ENCODE measurements at places on chromosomes 7 and 10.

- DNase-seq: no peak
These were observed 69.4 kb upstream of the SHH start for GRCh38 chr7:155881471-155882350.

DNA sequence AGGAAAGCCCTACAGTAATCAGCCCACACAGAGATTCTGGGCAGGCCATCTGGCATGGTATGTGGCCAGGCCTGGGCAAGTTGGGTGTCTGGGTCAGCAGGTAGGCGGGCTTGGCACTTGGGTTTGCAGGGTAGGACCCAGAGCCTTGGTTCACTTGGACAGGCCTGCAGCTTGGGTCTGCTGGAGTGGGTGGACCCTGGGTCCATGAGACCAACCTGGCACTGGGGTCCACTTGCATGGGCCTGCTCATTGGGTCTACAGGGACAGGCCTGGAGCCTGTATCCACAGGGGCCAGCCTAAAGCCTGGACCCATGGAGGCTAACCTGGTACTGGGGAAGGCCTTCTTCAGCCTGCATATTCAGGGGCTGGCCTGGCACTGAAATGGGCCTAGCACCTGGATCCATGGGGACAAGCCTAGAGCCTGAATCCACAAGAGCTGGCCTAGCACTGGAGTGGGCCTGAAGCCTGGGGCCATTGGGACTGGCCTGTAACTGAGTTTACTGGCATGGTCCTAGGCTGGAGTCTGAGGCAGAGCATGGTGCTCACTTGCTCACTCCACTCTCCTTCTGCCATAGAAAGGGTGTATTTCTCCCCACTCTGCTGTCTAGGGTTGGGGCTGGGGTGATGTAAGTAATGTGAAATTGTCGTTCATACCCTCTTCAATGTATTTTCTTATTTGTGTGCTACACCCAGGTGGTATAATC, 315.0 kb downstream of the AHR start:
- DNase-seq: no peak

GRCh38 chr10:113118882-113119281, 168.8 kb downstream of the TCF7L2 start:
- no peak for DNase-seq

- DNase-seq: peak; percentile 95
These were observed 127.8 kb downstream of the ICA1 start for GRCh38 chr7:8134089-8134733.

DNA sequence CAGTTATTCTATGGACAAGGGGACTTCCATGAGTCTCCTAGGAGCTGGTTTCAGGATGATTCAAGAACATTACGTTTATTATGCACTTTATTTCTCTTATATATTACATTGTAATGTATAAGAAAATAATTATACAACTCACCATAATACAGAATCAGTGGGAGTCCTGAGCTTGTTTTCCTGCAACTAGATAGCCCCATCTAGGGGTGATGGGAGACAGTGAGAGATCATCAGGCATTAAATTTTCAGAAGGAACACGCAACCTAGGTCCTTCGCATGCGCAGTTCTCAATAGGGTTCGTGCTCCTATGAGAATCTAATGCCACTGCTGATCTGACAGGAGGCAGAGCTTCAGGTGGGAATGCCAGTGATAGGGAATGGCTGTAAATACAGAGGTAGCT, 137.9 kb downstream of the ANKRD30A start:
- DNase-seq: no peak

- no peak for DNase-seq
These were observed 6.5 kb downstream of the SAMD8 start for GRCh38 chr10:75117995-75118394.

GRCh38 chr10:119526621-119527592, 15.6 kb downstream of the RGS10 start:
- no peak for DNase-seq

DNA sequence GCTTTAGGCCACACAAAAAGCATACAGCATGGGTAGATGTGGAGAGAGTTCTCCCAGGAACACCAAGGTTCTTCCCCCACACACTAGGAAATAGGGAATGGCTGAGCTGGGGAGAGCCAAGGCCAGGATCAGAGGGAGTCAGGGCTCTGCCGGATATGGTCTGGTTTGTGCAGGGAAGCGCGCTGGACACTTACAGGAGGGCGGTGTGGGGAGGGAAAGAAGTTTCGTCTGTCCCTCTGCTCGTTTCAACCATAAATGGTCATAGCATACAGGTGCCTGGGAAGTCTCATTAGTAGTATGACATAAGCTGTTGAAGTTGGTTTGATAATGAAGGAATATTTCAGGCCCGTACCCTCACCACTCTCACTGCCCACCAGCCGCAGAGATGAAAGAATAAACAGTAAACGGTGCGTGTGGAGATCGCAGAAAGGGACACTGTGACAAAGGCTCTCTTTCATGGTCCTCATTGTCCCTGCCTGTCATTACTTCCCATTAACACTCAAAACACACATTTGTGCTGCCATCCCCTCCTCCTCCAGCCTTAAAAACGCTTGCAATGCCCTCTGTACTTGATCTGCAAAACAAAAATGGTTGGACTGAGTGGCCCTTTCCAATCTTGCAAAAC, 207.2 kb downstream of the CELF2 start:
- DNase-seq: no peak

GRCh38 chr10:112973805-112974204, 23.8 kb downstream of the TCF7L2 start:
- no peak for DNase-seq

- DNase-seq: peak; percentile 81
These were observed 21.5 kb downstream of the RBM33 start for GRCh38 chr7:155665957-155666287.

GRCh38 chr10:93967756-93968155, 26.0 kb upstream of the PLCE1 start:
- no peak for DNase-seq

GRCh38 chr10:85642421-85643170, 724.0 kb downstream of the GRID1 start:
- DNase-seq: peak; percentile 99

GRCh38 chr10:111087968-111088505, 11.2 kb downstream of the ADRA2A start:
- no peak for DNase-seq

DNA sequence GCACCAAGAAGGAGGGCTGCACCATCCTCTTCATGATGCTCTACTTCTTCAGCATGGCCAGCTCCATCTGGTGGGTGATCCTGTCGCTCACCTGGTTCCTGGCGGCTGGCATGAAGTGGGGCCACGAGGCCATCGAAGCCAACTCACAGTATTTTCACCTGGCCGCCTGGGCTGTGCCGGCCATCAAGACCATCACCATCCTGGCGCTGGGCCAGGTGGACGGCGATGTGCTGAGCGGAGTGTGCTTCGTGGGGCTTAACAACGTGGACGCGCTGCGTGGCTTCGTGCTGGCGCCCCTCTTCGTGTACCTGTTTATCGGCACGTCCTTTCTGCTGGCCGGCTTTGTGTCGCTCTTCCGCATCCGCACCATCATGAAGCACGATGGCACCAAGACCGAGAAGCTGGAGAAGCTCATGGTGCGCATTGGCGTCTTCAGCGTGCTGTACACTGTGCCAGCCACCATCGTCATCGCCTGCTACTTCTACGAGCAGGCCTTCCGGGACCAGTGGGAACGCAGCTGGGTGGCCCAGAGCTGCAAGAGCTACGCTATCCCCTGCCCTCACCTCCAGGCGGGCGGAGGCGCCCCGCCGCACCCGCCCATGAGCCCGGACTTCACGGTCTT, 1.9 kb downstream of the FZD1 start:
- no peak for DNase-seq

- no peak for DNase-seq
These were observed 419.8 kb downstream of the GRID1 start for GRCh38 chr10:85946713-85947326.

DNA sequence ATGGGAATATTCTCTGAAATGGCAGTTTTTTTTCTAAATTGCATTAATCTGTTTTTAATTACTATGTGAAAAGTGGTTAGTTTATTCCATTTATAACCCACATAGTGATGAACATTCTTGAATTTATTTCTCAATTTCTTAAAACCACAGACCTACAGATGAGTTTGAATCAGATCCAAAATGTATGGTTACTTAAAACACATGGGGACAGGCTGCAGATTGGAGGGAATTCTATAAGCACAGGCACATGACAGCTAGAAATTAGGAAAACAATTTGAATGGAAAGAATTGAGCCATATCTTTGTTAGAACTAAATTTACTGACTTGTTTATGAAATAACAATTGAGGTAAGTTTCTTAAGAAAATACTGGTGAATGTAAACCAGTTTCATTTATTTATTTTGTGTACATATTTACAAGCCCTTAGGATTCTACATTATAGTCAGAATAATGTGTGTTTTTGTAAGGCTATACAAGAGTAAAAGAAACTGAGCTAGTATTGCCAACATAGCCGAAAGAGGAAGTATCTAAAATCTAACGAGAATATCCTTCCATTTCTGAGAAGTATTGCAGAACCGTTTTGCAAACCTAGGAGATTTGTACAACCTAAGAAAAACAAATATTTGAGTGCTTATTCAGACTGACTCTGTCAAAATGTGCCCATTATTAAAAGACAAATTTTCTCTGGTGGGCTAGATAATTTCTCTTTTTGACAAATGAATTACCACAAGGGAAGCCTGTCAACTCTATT, 434.3 kb upstream of the SEMA3D start:
- no peak for DNase-seq

DNA sequence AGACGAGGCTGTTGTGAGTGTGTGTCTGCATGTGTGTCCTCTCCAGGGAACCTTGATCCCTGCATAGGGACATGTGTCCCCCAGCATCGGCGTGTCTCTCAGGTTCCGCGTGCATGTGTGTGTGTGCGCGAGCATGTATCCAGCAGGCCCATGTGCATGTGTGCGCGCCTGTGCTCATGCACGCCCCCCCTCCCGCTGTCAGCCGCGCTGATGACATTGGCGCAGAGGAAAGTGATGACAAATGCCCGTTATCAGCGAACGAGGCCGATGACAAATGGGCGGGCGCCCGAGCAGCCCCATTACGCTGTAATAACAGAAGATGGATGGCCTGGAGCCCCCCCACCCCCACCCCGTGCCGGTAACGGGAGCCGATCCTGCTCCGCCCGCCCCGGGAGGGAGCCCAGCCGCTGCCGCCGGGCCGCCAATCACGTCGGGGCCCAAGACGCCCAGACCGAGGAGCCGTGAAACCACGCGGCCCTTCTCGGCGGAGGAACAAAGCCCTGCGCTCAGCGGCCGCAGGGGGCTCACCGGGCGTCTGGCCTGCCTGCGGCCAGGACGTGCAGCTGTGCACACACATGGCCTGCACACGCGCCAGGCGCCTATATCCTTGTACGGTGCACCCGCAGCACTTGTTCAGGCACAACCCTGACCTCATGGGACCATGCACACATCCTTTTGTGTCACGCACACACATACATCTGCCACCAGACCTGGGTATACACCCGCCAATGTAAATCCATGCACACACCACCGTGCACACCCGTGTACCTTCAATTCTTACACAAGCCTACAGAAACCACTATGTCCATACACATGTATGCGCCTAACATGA, 21.5 kb downstream of the POLL start:
- DNase-seq: no peak

DNA sequence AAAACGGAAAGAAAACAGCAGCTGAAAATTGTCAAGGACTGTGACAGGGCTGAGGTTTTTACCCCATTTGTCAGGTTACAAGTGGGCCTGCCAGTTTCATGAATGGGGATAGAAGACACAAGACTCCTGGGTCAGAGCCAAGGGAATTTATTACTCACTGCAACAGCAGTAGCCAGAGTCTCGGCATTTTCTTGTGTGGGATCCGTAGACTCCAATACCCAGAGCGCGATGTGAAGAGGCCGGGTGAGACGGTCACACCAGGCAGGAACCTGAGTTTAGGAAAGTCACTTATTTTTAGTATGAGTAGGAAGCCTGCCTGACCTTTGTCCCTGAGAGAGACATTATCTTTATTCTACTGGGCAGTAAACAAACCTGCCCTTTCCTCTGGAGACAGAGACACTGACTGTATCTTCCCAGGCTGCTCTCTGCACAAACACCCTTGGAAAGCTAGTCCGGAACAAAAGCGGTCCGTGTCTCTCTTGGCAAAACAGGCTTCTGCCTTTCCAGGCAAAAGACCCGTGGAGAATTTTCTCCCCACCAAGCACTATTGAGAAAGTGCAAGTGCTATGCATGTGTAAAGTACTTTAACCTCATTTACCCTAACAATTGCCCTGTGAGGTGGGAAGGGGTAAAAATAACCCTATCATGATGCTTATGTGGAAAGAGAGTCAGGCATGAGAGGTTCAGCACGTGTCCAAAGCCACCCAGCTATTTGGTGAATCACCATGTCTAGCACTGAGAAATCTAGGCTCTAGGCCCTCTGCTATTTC, 58.4 kb downstream of the JCAD start:
- peak; percentile 6 for DNase-seq

GRCh38 chr7:30276203-30276900, 8.0 kb upstream of the ZNRF2 start:
- no peak for DNase-seq

Measured in kidney glomerular epithelial cell (primary cell).